Aorta (tissue), 5 donors: ENCODE measurements at places on chromosomes 7 and 10.

GRCh38 chr7:92448205-92448747 is 994 bp downstream of the GATAD1 start:
- peak; percentile 50 for DNase-seq

- no peak for DNase-seq
Observed at GRCh38 chr7:121394709-121395140, 1.4 kb downstream of the FAM3C start.

DNA sequence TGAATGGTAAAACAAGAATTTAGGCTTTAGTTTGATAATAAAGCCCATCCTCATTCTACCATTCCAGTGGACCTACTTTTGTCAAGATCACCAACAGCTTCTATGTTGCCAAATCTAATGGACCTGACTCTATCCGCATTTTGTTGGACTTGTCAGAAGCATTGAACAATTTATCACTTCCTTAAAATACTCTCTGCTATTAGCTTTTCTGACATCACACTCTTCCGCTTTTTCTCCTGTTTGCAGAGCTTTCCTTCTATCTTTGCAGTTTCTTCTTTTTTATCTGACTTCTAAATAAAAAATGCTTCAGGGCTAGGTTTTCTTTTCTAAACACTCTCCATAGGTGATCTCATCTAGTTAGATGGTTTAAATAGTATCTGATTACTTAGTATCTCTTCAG is 42.7 kb upstream of the SMIM30 start:
- no peak for DNase-seq

- peak; percentile 87 for DNase-seq
Observed at GRCh38 chr10:112811741-112812551, 138.1 kb upstream of the TCF7L2 start.

DNA sequence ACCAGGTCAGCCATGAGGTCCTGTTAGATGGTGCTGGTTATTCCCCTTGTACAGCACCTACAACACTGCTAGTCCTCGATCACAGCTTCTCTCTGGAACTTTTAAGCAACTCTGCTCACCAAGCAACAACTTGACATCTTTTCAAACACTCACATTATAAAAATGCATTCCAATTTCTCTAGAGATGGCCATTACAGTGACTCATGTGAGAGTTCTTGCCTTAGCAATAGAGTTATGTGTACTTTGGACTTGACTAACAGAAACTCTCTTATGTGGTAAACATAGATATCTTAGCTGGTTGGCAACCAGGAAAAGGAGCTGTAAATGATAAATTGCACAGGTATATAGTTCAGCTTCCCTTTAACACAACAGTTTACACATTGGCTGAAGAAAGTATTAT is 122.2 kb downstream of the PDE1C start:
- DNase-seq: no peak

DNA sequence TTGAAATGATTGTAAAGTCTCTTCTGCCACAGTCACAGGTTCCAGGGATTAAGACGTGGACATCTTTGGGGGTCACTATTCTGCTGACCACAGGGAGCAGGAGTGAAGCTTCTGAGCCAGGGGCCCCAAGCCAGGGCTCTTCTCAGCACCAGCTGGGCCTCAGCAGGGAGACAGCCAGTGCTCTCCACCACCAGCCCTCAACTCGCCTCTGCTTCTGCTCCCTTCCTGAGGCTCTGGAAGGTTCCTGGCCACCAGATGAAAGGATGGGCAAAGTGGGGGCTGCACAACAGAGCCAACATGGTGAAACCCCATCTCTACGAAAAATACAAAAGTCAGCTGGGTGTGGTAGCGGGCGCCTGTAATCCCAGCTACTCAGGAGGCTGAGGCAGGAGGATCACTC is 11.2 kb upstream of the CRYGN start:
- DNase-seq: no peak

DNA sequence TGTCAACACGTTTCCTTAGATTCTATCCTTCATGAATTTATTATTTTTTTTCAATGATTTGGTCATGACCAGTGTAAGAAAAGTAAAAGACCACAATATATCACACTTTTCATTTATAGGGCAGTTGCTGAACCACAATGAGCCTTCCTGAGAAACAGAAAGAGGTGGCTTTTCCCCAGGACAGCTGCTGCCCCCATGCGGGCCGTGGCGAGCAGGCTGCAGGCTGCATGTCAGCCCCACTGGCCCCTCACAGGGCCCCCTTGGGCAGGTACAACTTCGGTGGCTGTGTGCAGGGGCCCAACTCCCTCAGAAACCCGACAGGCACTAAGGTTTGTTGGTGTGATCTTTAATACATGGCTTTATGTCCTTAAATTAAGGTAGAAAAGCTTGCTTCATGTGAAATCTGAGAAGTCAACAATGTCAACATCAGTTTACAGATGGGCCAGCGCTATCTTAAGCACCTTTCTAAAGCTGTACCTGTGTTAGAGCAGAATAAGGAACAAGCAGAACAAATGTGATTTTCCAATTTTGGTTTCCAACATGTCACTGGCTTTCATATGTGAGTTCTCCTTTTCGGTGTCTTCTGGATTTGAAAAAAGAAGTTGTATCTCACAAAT is 10.6 kb downstream of the BEND7 start:
- no peak for DNase-seq

DNA sequence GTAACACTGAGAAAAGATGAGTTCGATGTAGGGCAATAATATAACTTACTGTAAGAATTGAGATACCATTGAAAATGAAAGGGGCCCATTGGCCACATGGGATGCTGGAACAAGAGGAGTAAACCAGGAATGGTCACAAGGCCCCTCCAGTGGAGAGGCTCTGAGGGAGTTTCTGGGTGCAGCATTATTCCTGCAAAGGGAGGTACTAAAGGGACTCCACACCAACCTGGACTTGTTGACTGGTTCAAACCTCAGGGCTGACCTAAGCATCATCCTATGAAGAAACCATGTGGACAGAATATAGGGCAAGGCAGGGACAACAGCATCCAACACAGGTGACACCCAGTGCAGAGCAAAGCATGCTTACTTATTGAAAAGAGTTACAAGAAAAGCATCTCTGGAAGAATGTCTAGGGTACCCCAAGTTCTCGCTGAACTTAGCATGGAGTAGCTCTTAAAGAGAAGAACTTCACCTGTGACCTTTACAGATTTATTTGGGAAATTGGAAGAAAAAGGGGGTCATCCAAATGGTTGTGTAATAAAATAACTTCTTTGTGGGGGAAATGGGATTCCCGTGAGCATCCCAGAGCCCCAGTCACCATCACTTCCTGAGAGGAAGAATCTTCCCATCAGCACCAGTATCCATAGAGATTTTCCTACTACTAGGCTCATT is 34.7 kb downstream of the PRSS2 start:
- DNase-seq: no peak

DNA sequence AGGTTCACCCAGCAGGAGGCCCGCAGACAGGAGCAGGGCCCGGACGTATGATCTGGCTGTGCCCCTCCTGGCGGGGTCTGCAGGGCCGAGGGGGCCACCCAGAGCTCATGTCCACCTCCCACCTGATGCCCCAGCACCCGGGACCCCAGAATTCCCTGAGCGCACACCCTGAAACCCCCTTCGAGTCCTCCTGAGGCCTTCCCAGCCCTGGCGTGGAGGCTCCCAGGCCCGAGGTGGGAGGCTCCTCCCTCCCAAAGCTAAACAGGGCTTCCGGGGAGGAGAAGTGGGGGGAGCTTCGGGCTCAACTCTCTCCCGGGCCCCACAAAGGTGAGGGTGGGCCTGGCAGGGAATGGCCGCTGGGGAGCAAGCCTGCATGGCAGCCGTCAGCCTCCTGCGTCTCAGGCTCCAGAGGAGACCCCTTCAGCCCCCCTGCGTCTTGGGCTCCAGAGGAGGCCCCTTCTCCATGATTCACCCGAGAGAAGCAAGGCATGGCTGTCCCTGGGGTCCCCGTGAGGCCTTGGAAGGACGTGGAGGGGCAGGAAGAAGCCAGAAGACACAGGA is 30.2 kb downstream of the MICALL2 start:
- no peak for DNase-seq

DNA sequence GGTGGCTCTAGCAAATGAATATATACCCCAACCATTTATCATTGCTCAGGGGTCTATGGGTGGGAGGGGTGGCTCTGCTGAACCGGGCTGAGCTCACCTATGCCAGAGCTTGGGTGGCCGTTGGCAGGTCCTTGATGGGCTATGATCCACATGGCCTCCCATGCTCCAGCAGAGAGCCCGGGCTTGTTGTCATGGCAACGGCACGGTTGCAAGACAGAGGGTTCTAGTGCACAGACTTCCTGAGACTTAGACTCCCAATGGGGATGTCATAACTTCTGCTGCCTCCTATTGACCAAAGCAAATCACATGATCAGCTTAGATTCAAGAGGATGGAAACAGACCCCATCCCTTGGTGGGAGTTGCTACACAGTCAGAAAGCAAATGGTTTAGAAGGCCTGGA is 36.4 kb upstream of the CARD11 start:
- DNase-seq: no peak

DNA sequence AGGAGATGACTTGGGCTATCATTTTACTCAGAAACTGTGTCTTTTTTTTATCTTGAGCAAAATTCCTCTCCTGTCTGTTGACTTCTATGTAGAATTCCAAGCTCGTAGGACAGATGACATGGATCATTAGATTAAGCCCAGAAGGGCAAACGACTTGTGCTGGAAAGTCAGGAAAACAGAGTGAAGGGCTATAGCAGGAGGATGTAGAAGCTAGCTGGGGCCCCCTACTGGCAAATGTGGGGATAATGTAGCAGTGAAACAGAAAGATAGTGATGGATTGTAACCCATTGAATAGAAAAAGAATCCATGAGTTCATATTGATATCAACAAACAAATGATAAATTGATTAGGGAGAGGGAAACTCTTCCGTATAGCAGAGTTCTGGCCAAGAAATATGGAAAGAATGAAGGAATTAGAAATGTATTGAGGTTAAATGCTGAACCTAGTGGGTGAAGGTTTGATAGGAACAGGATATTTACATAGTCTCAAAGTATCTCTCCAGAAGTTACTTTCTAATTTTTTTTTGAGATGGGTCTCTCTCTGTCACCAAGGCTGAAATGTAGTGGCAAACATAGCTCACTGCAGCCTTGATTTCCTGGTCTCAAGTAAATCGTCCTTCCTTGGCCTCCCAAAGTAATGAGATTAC is 103.6 kb downstream of the LYZL1 start:
- DNase-seq: no peak

DNA sequence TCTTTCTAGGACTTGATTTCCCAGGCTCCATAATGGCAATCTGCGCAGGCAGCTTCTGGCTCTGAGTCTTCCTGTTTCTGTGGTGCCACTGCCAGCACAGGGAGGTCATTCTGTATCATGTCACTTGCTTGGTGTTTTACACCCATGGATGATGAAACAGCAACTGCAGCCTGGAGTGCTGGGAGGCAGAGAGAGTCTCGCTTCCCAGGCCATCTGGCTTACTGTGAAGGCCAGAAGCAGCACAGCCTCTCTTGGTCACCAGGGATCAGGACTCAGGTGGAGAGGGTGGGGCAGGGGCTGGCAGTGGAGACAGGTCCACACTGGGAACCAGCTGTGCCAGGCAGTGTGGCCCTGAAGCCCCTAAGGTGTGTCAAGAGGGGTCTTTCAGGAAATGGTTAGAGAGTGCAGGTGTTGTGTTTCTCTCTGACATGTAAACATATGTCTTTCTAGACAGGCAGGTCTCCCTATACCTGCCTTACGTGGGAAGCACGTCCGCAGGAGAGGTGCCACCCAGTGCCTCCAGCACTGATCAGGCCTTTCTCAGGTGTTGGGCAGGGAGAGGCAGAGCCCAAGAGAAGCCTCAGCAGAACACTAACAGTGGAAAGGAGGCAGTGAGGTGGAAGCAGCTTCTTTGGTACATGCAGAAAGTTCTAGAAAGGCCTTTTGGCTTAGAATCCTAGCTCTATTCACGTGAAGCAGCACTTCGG is 71.4 kb downstream of the INSIG1 start:
- peak; percentile 42 for DNase-seq

- DNase-seq: no peak
Observed at GRCh38 chr7:121510302-121510701, 114.2 kb upstream of the FAM3C start.

DNA sequence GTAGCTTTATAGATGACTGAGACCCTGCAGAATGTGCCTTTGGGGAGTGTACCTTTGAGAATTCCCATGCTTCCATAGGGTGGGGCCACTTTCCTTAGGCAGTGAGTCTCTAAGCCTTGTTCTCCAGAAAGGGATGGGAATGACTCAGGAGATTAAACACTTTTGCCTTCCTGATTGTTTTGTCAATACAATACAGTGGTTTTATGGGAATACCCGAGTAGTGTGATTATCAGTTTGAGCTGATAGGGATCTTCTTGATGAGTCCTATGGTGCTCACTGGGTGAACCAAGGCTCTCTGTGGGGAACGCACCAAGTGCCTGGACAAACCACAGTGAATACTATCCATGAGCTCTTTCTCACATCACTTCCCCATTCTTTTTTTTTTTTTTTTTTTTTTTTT is 6.3 kb downstream of the MYOF start:
- DNase-seq: no peak

DNA sequence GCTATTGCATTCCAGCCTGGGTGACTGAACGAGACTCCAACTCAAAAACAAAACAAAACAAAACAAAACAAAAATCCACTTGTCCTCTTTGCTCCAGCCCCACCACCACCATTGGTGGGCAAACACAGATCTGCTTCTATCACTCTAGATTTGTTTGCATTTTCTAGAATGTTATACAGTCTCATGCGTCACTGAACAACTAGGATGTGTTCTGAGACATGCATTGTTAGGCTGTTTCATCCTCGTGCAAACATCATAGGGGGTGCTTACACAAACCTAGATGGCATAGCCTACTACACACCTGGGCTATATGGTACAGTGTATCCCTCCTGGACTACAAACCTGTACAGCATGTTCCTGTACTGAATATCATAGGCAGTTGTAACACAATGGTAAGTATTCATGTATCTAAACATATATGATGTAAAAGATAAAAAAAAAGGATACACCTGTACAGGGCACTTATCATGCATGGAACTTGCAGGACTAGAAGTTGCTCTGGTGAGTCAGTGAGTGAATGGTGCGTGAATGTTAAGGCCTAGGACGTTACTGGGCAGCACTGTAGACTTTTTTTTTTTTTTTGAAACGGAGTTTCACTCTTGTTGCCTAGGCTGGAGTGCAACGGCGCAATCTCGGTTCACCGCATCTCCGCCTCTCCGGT is 45.3 kb downstream of the BTBD16 start:
- DNase-seq: no peak

GRCh38 chr7:27917119-27917518 is 177.2 kb downstream of the TAX1BP1 start:
- no peak for DNase-seq

DNA sequence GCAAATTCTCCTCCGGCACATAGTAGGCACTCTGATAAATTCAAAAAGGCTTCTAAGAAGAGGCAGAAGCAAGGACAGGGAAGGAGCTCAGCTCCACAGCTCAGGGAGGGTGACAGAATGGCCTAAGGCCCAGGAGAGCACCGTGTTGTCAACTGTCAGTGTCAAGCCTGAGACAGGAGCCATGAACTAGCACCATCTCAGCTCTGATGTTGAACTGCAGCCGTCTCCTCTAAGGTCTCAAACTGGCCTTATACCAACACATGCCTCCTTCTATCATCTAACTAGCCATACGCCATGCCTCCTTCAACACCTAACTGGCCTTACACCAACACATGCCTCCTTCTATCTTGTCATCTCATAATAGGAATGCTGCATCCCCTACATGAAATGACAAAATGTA is 73.0 kb downstream of the IGF2BP3 start:
- DNase-seq: no peak

GRCh38 chr10:106625751-106626150 is 538.8 kb downstream of the SORCS1 start:
- DNase-seq: no peak
